CD4-positive, alpha-beta T cell treated with Interleukin-2 at 100 ng/mL for 4 hours (primary cell): ENCODE measurements at places on chromosomes 4 and X.

- DNase-seq, result peak; percentile 51
These were observed 36.6 kb downstream of the ANAPC10 start for GRCh38 chr4:145061318-145061920.

DNA sequence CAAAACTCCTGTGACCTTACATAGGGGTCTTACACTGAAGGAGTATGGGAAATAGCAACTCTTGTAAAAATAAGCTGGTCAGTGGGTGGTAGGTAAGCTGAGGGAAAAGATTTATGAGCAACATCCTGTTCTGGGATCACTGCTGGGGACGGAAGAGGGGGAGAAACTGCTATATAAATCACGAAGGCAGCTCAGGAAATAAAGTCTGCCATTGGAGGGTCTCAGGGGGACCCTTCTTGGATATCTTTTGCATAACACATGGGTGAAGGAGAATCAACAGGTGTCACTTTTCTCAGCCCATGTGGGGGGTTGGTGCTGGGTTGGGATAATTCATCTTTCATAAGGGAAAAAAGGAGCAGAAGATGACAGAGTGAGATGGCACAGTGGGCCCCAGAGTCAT, 33.7 kb downstream of the AFF1 start:
- DNase-seq, result no peak

- DNase-seq, result no peak
These were observed 148.1 kb downstream of the PCDH7 start for GRCh38 chr4:30868111-30868895.

GRCh38 chr4:172270397-172270796, 457.2 kb downstream of the GALNTL6 start:
- DNase-seq, result no peak

- DNase-seq, result no peak
These were observed 33.5 kb downstream of the TAF7L start for GRCh38 chrX:101257448-101258258.

DNA sequence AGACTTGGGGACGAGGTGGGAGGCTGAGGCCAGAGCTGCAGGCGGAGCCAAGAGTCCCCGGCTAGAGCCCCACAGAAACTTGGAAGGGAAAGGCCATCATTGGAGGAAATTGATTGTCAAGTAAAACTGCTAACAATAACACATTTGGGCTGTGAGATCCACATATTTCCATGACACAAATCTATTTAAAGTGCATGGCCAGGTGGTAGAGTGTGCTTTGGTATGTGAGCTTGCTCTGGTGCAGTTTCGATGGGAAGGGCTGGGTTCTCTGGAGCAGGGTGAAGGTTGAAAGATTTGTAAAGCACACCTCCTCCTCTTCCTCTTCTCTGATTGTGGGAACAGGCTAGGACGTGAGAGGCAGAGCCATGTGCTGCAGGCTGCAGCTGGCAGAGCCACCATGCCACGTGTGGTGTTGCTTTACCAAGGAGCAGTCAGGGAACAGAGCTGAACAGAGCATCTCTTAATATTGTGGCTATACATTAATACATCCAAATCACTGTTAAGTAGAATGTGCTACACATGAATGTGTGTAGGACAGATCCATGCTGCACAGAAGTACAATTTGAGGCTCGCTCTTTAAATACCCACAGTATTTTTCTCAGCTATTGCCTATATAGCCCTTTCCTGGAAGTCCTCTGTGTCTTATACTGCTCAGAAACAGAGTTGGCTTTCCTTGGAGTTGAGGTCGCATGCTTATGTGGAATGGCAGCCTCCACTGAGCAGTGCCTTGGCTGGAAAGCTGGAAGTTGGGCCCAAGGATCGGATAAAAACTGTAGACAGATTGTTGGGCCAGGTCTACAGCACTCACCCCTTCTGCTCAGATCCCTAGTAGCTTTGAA, 37.7 kb downstream of the FHDC1 start:
- DNase-seq, result no peak

DNA sequence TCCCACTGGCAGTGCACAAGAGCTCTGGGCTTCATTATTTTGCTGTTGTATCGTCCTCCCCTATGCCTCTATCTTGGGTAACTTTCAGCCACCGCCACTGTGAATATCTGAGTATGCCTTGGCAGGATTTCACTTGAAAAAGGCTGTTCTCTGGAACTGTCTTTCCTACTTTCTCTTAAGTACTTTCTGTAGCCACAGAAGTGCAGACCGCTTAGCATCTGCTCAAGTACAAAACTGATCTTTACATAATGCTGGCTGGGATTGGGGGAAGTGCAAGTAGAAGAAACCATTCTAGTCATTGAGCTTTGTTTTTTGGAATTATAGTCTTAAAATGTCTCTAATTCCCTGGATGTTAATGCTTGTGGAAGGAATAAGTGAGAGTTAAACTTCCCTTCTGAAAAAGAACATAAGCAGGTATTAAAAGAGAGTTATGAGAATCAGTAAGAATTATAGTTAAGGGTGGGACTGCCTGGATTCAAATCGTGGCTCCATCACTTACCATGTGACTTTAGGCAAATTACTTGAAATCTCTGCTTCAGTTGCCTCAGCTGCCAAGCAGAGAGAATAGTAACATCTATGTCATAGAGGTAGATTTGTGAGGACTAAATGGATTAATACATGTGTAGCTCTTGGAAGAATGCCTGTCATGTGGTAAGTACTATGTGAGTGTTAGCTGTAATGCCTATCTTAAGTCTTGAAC, 77.5 kb downstream of the MID1IP1 start:
- DNase-seq, result no peak

GRCh38 chr4:173919861-173920260, 363.6 kb downstream of the FBXO8 start:
- no peak for DNase-seq

GRCh38 chr4:55571806-55572205, 20.2 kb downstream of the PDCL2 start:
- no peak for DNase-seq

DNA sequence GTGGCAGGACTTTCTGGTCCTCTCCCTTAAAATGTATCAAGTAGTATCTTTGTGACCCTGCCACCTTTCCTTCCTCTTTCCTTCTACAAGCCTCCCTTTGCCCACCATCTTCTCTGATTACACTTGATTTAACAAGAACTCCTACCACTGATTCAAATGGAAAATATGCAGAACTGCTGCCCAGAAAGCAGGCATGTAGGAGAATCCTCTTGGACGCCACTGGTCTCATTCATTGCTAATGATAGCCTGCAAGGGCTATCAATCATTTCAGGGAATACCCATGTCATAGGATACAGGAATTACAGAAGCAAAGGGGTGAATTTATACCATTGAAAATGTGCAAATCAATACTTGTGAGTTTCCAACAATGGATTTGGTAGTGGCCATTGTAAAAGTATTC, 294.6 kb upstream of the NRK start:
- no peak for DNase-seq

DNA sequence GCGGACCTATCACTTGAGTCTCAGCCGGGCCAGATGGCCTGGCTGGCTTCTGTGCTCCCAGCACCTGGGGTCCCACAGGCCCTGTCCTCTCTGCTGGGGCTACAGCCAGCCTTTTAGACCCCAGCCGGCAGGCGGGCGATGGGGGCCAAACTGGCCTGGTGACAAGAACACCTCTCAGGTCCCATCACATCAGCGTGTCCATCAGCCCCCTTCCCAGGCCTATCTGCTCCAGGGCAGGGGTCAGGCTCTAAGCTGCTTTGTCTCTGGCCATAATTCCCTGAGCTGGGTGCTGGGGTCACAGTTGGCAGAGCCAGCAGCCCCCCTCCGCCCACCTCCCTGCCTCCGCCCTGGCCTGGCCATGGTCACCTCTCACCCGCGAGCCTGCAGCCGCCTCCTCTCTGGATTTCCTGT, 77.7 kb downstream of the PPP2R2C start:
- DNase-seq, result no peak

GRCh38 chr4:77761595-77761994, 57.6 kb downstream of the CNOT6L start:
- DNase-seq, result no peak

GRCh38 chr4:176475067-176475466, 155.3 kb downstream of the SPCS3 start:
- no peak for DNase-seq

DNA sequence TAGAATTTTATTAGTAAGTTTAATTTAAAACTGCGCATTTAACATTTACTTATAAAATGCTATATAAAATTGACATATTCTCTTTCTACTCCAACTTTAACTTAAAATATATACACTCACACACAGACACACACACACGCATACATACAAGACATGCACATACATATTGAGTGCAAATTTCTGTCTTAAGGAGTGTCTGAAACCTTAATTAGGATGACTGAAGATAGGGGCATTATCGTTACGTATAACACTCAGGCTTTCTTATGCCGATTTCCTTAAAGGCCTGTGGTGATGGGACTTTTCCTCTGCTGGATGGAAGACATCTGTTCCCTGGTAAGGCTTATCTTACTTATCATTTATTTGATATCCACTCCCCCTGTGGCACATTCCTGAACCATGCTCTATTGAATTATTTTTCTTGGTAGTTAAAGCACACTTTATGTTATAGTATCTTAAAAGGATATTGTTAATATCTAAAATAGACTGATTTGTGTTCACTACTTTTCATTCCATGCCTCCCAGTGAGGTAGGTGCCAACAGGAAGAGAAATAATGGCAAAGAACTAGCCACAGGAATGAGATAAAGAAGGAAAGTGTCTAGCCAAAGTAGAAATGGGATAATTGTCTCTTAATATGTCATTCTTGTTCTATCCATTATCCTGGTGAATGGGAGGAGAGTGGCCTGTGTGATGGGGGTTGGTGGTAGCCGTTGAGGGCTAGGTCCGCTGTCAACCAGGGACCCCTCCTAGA, 92.9 kb upstream of the GPRIN3 start:
- no peak for DNase-seq

- no peak for DNase-seq
These were observed 13.6 kb downstream of the DHX15 start for GRCh38 chr4:24570574-24571236.

DNA sequence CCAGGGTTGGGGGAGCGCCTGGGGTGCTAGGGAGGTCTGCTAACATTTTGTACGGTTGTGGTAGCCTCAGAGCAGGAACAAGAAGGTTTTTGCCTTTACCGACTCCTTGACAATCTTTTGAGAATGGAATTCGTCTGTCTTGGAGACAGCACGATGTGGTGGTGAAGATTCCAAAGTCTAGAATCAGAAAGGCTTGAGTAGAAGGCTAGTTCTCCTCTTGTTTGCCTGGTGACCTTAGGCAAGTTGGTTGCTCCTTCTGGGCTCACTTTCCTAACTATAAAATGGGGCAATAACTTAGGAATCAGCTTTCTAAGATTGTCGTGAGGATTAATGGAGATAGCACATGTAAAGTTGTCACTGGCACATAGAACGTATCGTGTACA, 741 bp downstream of the FAM47E start:
- DNase-seq, result no peak

GRCh38 chrX:67612231-67612630, 68.4 kb downstream of the AR start:
- DNase-seq, result no peak

- DNase-seq, result no peak
These were observed 161.2 kb downstream of the TENM3 start for GRCh38 chr4:182404376-182404775.

- DNase-seq, result no peak
These were observed 202.4 kb downstream of the AFAP1 start for GRCh38 chr4:7737268-7737645.

DNA sequence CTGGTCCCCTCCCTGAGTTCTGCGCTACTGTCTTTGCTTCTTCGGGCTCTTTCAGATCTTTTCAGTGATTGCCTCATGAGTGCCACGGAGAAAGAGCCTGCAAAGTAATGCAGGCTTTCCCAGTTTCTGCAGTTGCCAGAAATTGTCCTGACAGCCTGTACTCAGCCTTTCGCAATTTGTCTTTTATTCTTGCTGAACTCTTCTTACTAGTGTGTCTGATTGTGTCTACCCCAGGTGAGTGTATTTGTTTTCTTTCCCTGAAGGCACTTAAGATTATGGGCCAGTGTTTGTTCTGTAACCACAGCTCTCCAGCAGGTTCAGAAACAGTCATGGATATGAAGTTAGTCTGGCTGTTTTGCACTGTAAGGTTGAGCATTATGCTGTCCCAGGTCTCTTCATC, 47.1 kb downstream of the FAM193A start:
- no peak for DNase-seq

- no peak for DNase-seq
These were observed 20.3 kb upstream of the HMX1 start for GRCh38 chr4:8891646-8892555.

DNA sequence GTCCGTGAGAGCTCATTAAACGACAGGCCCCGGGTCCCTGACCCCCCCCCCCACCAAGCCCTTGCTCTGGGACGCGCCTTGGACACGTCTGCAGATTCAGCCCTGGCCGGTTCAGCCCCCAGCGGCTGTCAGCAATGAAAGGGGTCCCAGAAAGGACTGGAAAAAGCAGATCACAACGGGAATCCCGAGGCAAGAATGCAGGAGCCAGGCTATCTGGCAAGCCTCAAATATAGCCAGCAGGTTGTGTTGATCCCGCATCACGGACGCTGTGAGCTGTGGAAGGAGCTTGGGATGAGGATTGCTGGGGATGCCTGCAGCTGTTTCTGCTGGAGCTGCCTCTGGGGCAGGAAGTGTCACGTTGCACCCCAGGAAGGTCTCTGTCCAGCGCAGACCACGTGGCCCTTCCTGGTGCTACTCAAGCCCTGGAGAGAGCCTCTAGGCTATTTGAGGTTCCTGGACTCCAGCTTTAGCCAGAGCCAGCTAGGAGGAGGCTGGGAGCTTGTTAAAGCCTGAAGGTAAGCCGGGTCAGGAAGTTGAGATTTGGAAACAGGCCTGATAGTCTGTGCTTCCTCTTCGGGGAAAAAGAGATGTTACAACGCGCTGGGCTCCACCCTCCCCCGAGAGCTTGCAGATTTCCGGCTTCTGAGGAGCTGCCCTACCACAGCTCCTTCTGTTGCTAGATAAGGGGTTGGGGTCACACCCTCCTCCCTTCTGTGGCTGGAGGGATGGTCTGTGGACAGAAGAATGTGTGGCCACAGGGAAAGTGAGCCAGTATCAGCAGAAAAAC, 19.3 kb upstream of the CSF2RA start:
- peak; percentile 46 for DNase-seq

- DNase-seq, result no peak
These were observed 332.5 kb downstream of the GRID2 start for GRCh38 chr4:92636038-92636806.

DNA sequence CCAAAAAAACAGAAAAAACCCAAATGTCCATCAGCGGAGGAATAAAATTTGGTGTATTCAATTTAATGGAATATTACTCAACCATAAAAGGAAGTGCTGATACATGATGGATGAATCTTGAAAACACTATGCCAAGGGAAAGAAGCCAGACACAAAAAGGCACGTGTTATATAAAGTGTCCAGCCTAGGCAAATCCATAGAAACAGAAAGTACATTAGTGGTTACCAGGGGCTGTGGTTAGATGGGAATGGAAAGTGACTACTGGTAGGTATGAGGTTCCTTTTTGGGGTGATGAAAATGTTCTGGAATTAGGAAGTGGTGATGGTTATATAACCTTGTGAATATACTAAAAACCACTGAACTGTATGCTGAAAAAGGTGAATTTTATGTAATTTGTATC, 3.5 kb upstream of the CDKL2 start:
- no peak for DNase-seq
